A549 treated with AZD2906 at 1 μM for 4 hours (cell line): ENCODE measurements at places on chromosomes 11 and 22. TPM values are rescaled to one million over a fixed set of nuclear protein-coding genes. Genes with fewer than 3 reads are reported as not detected.

TNNT3 gene
- total RNA-seq, result 0.10 to 0.26 TPM (median 0.11 TPM) in 3 of 5 replicates, not detected in the others

SCGB2A2 gene
- total RNA-seq, result not detected in 5 replicates

NNMT gene
- total RNA-seq, result 296 to 388 TPM (median 380 TPM) in 5 replicates

MRPL23 gene
- total RNA-seq, result 138 to 166 TPM (median 157 TPM) in 5 replicates

DEFB131B gene
- not detected in 5 replicates for total RNA-seq

OR8D1 gene
- total RNA-seq, result not detected in 5 replicates

OR52A5 gene
- total RNA-seq, result not detected in 5 replicates

PACSIN3 gene
- total RNA-seq, result 23.1 to 28.2 TPM (median 26.6 TPM) in 5 replicates

IL17REL gene
- total RNA-seq, result 0.02 to 0.08 TPM (median 0.04 TPM) in 5 replicates

OR4C3 gene
- total RNA-seq, result not detected in 5 replicates
